ENCODE measurements at places on chromosomes 3 and 15. TPM values are rescaled to one million over a fixed set of nuclear protein-coding genes. Genes with fewer than 3 reads are reported as not detected.

Gene FRMD4B
- 7.1 TPM for total RNA-seq

Gene LRRC31
- total RNA-seq: not detected

Gene MCF2L2
- 1.9 TPM for total RNA-seq

Gene ZNF502
- 2.4 TPM for total RNA-seq

Gene P2RY1
- 0.74 TPM for total RNA-seq

Gene GABPB1
- total RNA-seq: 40.3 TPM

Gene CHD2
- 92.8 TPM for total RNA-seq

Gene DNAH1
- total RNA-seq: 3.7 TPM

Gene MFGE8
- 37.8 TPM for total RNA-seq

Gene NR2F2
- not detected for total RNA-seq

Gene NEK11
- total RNA-seq: 2.1 TPM

Gene LMAN1L
- 0.14 TPM for total RNA-seq

Gene TRIM42
- total RNA-seq: not detected

Gene KCTD6
- 4.8 TPM for total RNA-seq

DNA sequence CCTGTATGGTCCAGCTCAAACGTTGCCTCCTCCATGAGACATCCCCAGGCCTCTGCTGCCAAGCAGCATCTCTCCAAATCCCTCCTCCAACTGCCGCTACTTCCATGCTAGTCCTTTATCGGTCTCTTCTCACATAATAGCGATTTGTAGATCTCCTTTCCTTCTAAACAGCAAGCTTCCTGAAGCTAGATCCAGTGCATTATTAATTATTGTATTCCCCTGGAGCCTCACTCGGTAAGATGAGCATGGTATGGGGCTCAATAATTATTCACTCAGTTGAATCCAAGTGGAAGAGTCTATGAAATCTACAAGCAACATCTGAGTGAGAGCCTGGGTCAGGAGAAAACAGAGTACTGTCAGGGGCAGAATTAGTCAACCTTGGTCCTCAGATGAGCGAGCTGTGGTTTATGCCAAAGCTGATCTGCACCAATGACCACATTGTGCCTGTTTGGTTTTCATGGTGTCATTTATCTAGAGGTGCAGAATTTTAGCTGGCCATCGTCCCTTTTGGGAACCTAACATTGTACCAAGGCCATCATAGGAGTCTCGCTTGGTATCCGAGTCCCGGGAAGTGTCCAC, 93.8 kb upstream of the UBE2E1 start:
- DNase-seq: no peak

- no peak for DNase-seq
These were observed 56.6 kb downstream of the P3H2 start for GRCh38 chr3:190064112-190064511.

- no peak for DNase-seq
These were observed 54.6 kb upstream of the VILL start for GRCh38 chr3:37935756-37936666.

DNA sequence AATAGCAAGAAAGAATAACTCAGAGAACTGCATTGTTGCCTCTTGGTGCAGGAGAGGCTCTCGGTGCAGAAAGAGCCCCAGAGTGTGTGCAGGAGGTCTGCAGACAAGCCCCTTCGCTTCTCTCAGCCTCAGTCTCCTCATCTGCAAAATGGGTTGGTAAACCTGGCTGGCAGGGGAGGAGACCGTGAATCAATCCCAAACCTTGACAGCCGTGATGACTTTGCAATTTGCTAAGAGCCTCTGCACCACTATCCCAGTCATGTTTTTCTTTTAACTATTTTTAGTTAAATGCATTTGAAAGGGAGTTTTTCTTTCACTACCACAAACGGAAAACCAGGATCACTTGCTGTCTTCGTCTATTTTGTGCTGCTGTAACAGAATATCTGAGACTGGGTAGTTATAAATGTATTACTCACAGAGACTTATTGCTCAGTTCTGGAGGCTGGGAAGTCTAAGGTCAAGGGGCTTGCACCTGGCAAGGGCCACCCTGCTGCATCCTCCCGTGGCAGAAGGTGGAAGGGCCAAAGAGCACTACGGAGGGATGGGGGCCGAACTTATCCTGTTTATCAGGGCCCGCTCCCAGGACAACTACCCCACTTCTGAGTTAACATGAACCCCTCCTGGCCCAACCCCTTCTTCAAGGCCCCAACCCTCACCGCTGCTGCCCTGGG, 14.2 kb upstream of the IQSEC1 start:
- no peak for DNase-seq

GRCh38 chr3:18618723-18619122, 193.6 kb upstream of the SATB1 start:
- no peak for DNase-seq

DNA sequence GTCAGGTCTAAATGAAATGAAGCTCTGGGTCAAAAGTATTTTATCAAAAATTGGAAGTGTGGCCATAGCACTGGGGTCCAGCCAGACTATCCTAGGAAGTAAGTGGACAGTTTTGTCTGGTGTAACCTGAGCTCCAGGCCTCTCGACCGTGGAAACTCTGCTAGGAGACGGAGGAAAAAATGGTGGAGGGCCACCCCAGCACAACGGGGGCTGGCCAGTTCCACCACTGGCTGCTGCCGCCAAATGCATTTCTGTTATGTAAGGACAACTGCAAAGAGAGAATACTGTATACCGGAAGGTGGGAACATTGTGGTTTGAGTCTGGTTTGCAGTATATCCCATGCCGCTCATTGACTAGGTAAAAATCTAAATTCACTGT, 235.7 kb downstream of the GREM1 start:
- DNase-seq: no peak

DNA sequence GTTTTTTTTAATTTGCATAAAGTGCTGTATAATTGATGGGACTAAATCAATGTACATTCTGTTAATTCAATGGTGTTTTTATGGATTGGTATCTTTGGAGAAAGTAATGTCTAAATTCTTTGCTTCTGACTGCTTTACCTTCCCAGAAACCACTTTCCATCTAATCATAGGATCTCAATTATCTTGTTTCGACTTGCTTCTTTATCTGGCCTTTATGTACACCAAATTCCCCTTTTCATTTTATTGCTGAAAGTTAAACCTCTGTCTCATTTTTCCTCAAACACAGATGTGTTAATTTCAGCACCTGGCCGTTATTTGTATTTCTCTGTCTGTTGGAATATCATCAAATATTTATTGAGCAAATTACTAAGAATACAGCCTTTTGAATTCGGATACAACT, 287.3 kb upstream of the GBE1 start:
- no peak for DNase-seq

GRCh38 chr15:92914768-92915221, 14.7 kb downstream of the CHD2 start:
- no peak for DNase-seq

GRCh38 chr15:59438625-59439290, 772 bp downstream of the FAM81A start:
- DNase-seq: no peak

DNA sequence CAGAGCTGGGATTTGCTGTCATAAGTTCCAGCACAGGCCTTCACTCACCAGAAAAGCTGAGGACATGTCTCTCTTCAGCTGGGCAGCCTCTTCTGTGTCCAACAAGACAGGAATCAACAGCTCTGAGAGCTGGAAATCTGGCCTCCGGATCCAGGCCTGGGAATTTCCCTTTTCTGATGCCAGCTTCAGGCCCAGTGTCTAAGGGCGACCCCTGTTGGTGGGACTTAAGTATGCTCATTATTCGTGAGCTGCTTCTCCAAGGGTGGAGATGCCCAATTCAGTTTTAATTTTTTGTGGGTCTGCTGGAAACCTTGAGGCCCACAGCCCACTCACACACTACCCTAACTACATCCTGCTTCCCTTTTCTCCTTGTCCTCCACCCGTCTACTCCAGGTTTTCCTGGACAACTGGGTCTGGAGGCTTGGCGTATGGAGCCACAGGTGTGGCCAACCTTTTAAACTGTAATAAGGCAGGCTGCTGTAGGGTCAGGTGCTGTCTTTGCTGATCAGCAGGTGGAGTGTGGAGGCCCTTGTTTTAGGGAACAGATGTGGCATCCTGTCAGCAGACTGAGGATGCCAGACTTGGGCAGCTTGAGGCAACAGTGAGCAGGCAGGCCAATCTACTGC, 2.6 kb upstream of the CEMIP start:
- peak; percentile 62 for DNase-seq

Data from activated naive CD8-positive, alpha-beta T cell treated with anti-CD3 and anti-CD28 coated beads for 36 hours (primary cell).